Activated CD8-positive, alpha-beta T cell treated with anti-CD3 and anti-CD28 coated beads, Interleukin-2, amount 10 ng/mL, durations not matched to agents 7 days and 5 days (primary cell): ENCODE measurements at places on chromosomes 11 and 22. TPM values are rescaled to one million over a fixed set of nuclear protein-coding genes. Genes with fewer than 3 reads are reported as not detected.

Gene NEFH
- 4.2 TPM for total RNA-seq

GRCh38 chr22:38415561-38416321, 39.3 kb downstream of the KCNJ4 start:
- no peaks in the 10 kb centered on the region for H3K4me1 ChIP-seq
- no peaks in the 10 kb centered on the region for H3K27me3 ChIP-seq
- H3K27ac ChIP-seq, result no peak overlapping the region
- H3K4me3 ChIP-seq, result no peak overlapping the region

GRCh38 chr11:30987819-30988218, 381.7 kb downstream of the DCDC1 start:
- no peaks in the 10 kb centered on the region for H3K36me3 ChIP-seq
- DNase-seq, result no peak
- H3K4me1 ChIP-seq, result peaks cover 5% of the 10 kb centered on the region
- no peak overlapping the region for H3K27ac ChIP-seq

Gene CCDC81
- 0.66 TPM for total RNA-seq

GRCh38 chr11:115287266-115287665, 216.9 kb downstream of the CADM1 start:
- no peak overlapping the region for H3K27ac ChIP-seq
- H3K36me3 ChIP-seq, result no peaks in the 10 kb centered on the region
- H3K4me3 ChIP-seq, result no peak overlapping the region
- no peaks in the 10 kb centered on the region for H3K27me3 ChIP-seq
- H3K4me1 ChIP-seq, result no peaks in the 10 kb centered on the region
